Liver (tissue), 10 donors: ENCODE measurements at places on chromosomes 4 and X.

DNA sequence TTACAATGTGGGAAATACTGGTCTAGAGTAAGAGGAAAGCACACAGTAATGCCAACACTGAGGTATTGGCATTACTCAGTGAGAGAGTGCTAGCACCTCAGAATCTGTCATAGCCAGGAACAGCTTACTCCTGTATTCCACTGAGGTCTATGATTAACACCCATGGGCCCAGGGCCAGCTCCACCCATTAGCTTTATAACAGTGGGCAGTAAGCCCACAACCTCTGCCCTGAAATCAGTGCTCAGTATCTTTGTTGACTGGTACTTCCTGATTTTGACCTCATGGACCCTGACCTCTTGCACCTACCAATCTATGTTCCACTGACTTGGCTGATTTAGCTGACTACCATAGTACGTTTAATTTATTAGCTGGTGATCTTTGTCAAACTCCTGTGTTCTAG lies 56.1 kb downstream of the LANCL3 start:
- H3K36me3 ChIP-seq = no peaks in the 10 kb centered on the region
- H3K4me1 ChIP-seq = no peaks in the 10 kb centered on the region
- no peaks in the 10 kb centered on the region for H3K27me3 ChIP-seq
- no peak for DNase-seq

DNA sequence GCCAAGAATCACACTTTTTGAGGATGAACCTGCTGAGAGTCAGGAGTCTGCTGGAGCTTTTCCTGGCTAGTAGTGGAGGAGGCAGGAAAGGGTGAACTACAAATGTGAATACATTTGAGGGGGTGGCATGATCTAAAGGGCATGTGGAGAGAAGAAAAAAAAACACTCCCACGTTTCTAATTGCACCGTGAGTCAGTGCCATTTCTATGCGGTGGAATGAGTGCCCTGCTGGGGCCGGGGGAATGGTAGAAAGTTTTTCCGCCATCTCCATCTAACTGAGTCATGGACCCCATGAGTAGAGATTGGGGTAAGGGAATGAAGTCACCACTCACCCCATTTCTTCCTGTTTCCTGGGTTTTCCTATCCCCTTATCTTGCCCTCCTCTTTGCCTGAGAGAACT lies 19.8 kb downstream of the BEX3 start:
- H3K27me3 ChIP-seq = no peaks in the 10 kb centered on the region
- no peaks in the 10 kb centered on the region for H3K4me1 ChIP-seq

GRCh38 chr4:8192748-8193738 lies 6.0 kb upstream of the SH3TC1 start:
- H3K36me3 ChIP-seq = no peaks in the 10 kb centered on the region
- no peak overlapping the region for H3K4me3 ChIP-seq
- H3K27ac ChIP-seq = no peak overlapping the region
- H3K27me3 ChIP-seq = no peaks in the 10 kb centered on the region

GRCh38 chr4:11341337-11342043 lies 87.2 kb downstream of the HS3ST1 start:
- DNase-seq = no peak
- no peaks in the 10 kb centered on the region for H3K27me3 ChIP-seq
- no peak overlapping the region for H3K27ac ChIP-seq
- no peak overlapping the region for H3K4me3 ChIP-seq
- no peaks in the 10 kb centered on the region for H3K4me1 ChIP-seq

DNA sequence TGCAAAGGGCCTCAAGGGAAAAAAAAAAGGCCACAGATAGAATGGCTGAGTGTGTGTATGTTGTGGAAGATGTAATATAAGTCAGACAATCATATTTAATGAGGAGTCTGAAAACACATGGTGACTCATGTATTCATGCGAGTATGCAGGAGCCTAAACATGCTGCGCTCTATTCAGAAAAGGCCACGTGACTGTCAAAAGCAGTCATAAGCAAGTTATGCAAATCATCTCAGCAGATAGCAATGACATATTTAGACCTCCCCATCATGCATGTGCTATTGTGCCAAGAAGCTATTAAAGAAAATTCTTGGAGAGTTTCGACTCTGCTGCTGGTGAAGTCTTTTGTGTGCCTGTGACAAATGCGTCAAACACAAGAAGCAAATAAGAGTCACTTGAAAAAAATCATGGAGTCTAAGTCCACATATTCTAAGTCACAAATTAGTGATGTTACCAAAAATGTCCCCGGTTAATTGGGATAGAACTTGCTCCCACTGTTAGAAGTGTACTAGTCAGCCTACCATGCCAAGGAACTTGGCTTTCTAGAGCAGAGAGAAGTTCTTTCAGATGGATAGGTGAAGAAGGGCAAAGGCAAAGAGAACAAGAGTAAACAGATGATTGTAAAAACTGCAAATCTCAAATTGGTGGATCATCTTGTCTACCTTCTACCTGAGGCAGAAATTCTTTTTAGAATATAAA lies 5.0 kb downstream of the LNX1 start:
- no peaks in the 10 kb centered on the region for H3K36me3 ChIP-seq
- no peaks in the 10 kb centered on the region for H3K27me3 ChIP-seq
- DNase-seq = no peak
- H3K4me1 ChIP-seq = peaks cover 6% of the 10 kb centered on the region
- H3K4me3 ChIP-seq = no peak overlapping the region

DNA sequence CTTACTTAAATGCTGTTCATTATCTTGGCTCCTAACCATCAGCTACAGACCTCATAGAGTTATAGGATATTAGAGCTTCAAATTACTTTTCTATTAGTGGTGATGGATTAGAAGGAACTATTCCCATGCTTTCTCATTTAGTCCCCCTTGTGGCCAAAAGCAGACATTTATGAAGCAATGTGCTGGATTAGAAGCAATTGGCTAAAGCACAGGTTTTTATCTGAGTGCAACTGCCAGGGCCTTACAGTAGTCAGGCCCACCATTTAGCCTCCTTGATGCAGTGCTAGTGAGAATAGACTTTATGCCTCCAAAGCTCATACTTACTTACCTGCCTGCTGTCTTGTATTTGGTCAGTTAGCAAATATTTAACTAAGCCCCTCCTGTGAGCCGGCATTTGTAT lies 93.0 kb downstream of the TSPAN7 start:
- no peak overlapping the region for H3K4me3 ChIP-seq
- H3K27me3 ChIP-seq = no peaks in the 10 kb centered on the region
- H3K4me1 ChIP-seq = no peaks in the 10 kb centered on the region
- no peak overlapping the region for H3K27ac ChIP-seq

DNA sequence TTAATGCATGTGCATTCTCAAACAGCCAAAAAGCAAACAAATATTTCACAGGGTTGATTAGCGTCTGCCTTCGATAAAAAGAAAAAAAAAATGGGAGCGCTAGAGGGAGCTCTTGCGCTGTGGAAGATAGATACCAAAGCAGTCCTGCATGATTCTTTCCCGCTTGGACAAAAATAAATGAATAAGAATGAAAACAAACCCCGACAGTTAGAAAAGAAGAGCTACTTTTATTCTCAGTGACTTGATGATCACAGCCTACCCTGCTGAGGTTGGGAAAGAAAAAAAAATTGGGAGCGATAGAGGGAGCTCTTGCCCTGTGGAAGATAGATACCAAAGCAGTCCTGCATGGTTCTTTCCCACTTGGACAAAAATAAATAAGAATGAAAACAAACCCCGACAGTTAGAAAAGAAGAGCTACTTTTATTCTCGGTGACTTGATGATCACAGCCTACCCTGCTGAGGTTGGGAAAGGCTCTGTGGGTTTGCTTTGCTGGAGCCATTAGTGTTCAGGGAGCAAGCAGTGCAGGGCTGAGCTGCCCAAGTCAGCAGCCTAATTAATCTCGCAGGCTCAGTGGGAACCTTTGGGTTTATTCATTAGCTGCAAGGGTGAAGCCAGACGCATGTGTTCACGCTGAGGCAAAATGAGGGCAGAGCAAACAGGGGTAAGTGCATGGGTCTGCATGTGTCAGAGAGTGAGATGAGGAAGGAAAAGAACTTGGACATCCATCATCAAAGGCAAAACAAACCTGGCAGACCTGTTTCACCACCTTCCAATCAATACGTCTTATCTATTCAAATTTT lies 249.3 kb upstream of the PRKX start:
- H3K36me3 ChIP-seq = no peaks in the 10 kb centered on the region
- H3K27ac ChIP-seq = no peak overlapping the region
- no peaks in the 10 kb centered on the region for H3K4me1 ChIP-seq
- no peaks in the 10 kb centered on the region for H3K27me3 ChIP-seq

- H3K27ac ChIP-seq = no peak overlapping the region
- no peak overlapping the region for H3K4me3 ChIP-seq
- no peak for DNase-seq
- no peaks in the 10 kb centered on the region for H3K27me3 ChIP-seq
- H3K4me1 ChIP-seq = no peaks in the 10 kb centered on the region
These were observed 11.8 kb upstream of the RTL5 start for GRCh38 chrX:72143609-72143907.

DNA sequence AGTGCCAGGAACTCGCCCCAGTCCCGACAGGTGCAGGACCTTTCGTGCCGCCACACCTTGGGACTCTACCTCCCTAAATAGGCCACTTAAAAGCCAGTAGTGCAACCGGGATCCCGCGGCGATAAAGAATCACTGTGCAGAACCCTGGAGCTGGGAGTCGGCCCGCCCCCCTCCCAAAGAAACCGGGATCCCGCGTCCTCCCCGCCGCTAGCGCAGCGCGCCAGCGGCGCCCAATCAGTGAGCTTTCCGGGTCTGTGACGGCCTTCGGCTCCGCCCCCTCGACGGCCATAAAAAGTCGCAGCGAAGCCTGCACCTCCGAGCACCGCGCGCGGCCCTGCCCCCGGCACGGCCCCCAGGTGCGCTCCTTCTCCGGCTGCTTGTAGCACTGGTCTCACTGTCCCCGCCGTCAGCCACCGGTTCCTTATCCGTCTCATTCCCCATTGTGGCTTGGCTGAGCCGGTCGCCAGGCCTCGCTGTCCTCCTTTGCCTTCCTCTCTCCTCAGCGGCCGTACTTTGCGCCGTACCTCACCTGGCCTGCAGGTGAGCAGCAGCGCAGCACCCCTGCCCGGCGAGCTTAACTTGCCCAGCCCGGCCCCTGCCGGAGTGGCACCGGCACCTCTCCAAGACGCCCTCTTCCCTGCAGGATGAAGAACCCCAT lies at the start of gene LRAT:
Gene LRAT (plus strand): TSS at position 318 of the 658 bp plus-strand sequence. CDS start 327 bp downstream, at position 645.
- H3K27ac ChIP-seq = no peak within 1 kb of the TSS
- H3K4me1 ChIP-seq = peaks cover 11% of the 10 kb centered on the region
- no peak for DNase-seq
- H3K27me3 ChIP-seq = no peaks in the 10 kb centered on the region
- peak within 1 kb of the TSS; percentile 51 for H3K4me3 ChIP-seq
- no peaks in the 10 kb centered on the region for H3K36me3 ChIP-seq
